Caudate nucleus (tissue), 63 donors: ENCODE measurements at places on chromosomes 3 and 15.

GRCh38 chr3:108642526-108642925 lies 53.0 kb downstream of the DZIP3 start:
- DNase-seq = no peak

DNA sequence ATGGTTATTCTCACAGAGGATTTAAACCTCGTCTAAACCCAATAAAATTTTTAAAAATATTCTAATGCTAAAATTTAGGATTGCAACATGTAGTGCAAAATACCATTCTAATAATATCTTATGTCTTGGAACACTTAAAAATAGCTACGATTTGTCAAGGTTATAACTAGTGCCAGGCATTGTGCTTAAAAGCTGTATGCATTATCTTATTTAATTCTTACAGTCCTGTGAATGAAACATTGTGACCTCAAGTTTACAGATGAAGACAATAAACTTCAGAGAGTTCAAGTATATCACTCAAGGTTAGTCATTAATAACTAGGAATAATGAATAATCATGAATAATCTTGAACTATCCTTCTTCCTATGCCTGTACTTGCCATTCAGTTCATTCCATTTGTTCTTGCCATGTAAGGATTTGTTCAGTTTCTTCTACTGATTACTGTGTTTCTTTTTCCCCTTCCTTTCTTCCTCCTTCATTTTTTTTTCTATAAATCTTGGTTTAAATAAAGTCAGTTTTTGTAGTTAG lies 897.6 kb upstream of the NR2F2 start:
- DNase-seq = no peak

DNA sequence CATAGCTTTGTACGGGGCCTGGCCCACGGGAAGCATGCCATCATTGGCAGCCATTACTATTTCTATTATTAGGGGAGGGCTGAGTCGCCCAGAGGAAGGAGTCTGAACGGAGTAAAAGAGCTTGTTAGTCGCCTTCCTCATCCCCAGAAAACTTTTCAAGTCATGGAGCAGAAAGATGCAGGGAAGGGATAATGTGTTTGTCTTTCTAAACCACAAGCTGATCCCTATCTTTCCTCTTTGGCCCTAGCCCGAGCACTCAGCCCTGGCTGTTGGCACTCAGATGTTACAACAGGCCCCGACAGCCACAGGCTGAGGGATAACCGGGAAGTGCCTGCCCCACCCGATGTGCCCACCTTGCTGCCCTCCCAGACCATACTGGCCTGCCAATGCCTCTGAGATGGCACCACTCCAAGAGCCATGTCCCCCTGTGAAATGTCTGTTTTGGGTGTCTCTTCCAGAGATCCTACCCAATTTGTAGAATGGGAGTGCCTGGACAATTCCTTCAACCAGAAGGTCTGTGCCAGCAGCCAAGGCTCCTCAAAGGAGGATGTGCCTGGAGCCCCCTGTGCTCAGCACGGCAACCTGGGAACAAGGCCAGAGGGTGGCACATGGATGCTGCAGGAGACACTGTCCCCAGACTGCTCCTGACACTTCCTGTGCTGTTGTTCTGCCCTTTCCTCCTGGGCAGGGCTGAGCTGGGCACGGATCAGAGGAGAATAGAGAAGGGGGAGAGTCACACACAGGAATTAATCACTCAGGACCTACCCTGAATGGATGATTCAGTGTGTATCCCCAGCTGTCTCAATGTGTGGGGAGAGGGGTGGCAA lies 10.8 kb downstream of the PAK6 start:
- DNase-seq = no peak

DNA sequence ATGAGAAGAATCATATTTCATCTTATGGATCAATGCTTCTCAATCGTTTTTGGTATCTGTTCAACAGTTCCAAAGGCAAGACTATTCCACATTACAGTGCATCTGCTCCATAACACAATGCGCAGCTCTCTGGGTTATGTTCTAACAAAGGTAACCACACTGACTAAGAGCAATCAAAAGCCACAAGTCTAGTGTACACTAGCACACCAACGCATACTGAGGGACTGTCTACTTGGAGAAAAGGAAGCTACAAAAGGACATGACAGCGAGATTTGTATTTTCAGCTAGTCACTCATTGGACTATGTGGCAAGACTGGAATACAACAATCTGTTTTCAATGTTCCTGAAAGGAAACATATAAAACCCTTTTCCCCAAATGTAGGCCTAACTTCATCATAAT lies 35.8 kb downstream of the SETD2 start:
- DNase-seq = no peak

- DNase-seq = no peak
Measured at GRCh38 chr3:67923796-67924195, 269.4 kb upstream of the SUCLG2 start.

GRCh38 chr3:183265834-183266417 lies 12.9 kb downstream of the B3GNT5 start:
- peak; percentile 35 for DNase-seq

DNA sequence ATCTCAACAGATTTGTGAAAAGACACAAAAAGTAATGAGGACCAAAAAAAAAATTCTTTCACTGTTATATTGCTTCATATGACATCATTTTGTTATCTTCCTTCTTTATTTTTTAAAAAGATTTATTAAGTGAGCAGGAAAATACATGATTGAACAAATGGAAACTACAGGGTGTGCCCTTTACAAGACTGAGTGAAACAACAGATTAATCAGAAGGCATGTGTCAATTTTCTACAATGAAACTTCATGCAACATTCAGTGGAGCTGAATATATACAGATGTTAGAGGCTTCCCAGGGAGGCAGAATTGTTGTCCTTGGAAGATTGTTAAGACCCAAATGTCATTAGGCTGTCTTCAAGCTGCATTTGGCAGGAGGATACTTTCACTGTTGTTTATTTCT lies 28.4 kb upstream of the SLC2A2 start:
- DNase-seq = no peak

- DNase-seq = no peak
Measured at GRCh38 chr3:183369117-183369516, 59.3 kb downstream of the MCF2L2 start.
